ENCODE measurements at places on chromosomes 1 and 21.

GRCh38 chr1:231972111-231972445, 345.5 kb downstream of the DISC1 start:
- DNase-seq: no peak

DNA sequence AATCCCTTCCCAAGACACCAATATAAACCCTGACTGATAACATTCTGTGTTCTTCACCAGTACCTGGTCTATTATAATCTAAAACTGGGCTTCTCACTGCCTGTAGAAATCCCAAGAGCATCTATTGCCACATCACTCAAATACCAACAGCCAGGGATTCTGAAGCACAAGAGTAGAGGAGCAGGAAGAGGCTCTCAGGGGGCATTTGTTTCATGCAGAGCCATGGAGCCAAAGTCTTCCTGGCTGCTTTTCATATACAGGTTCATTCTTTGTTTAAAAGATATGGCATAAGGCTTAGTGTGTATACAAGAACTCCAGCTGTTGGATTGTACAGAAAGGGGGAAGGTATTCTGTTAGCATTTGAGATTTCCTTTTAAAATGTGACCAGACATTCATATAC, 38.2 kb upstream of the USH2A start:
- DNase-seq: no peak

DNA sequence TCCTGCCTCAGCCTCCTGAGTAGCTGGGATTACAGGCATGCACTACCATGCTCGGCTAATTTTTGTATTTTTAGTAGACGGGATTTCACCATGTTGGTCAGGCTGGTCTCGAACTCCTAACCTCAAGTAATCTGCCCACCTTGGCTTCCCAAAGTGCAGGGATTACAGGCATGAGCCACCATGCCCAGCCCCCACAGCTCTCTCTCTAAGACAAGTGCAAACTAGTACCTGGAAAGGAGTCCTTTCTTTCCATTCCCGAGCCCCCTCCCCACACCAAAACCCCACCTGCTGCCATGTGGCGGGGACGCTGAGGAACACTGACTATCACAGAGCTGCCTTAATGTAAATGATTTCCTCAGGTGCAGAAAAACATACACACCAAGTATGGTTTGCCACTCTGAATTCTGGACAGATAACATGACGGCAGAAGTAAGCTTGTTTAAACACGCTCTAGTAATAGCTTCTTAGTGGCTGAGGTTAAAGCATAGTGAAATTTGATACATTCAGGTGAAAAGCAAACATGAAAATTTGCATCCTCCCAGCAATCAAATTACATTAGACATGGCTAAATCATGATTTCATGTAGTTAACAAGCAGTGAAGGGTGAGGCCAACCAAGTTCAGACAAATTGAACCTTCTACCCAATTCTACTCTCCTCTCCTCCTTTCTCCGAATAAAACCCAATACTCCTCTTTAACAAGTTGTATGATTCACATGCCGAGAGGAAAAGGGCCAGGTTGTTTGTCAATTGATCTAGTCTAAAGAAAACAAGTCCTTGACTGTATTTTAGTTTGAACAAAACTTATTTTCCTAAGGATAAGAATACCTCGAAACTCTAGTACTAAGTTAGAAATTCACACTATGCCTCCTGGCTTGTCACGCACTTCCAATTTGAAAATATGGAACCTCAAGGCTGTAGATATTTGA, 19.8 kb downstream of the ERRFI1 start:
- DNase-seq: no peak

DNA sequence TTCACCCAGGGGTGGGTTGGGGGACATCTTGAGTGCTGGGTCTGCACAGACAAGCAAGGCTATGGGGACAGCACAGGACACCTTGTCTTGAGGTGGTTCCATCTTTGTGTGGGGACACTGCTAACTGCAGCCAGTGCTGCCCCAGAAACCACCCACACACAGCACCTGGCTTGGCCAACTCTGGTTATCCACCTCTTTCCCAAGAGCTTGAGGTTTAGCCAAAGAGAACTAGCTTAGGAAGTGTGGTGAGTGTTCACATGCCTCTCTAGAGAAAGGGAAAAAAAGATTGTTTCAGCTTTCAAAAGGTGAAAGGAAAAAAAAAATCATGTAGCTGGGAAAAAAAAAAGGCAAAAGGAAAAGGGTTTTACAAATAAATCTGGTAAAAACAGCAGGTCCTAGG, 32.4 kb downstream of the BCAR3 start:
- no peak for DNase-seq

DNA sequence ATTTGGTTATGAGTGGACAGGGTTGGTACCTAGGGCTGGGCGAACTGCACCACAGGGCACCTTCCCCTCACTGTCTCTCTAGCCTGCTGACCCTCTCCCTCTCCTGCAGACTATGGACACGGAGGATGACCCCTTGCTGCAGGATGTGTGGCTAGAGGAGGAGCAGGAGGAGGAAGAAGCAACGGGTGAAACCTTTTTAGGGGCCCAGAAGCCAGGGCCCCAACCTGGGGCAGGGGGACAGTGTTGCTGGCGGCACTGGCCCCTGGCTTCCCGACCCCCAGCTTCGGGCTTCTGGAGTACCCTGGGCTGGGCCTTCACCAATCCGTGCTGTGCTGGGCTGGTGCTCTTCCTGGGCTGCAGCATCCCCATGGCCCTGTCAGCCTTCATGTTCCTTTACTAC, 21.9 kb downstream of the DISP3 start:
- DNase-seq: no peak

GRCh38 chr1:64490213-64490818, 20.4 kb downstream of the CACHD1 start:
- no peak for DNase-seq

- DNase-seq: no peak
These were observed 207.2 kb downstream of the ATG4C start for GRCh38 chr1:62991152-62991551.

DNA sequence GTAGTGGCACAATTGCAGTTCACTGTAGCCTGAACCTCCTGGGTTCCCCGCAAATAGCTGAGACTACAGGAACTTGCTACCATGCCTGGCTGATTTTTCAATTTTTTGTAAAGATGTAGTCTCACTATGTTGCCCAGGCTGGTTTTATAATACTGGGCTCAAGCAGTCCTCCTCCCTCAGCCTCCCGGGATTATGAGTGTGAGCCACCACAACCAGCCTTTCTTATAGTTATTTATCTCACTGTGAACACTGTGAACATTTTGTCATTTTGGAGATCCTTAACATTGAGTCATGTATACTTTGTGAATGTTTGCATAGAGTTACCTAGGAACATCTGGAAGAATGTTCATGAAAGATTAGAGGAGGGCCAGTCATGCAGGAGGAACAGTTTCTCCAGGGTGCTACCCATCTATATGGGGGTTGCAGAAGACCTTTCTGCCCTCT, 127.1 kb upstream of the CACYBP start:
- DNase-seq: no peak

DNA sequence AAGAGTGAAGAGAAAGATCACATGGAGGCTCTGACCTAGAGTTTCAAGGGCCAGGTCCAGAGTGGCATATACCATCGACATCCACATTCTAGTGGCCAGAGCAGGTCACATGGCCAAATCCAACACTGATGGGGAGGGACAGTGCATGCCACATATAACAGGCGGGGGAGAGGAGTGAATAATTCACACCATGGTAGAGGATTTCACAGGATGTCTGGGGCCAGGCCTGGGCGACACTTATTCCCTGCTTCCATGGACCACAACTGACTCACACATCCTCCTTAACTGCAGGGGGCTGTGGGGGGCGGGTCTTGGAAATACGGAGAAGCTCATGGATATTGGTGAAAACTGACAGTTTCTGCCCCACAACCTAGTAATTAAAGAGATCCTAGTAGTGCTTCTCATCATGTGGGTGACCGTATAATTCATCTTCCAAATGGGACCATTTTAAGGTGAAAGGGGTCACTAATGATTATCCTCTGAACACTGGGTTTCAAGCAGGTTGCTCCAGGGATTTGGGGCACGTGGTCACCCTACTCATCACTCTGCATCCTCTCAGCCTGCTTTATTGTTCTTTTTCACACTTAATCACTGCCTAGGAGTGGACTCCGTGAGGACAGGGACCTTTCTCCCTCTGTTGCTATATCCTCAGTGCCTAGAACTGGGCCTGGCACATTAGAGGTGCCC, 44.0 kb downstream of the IGSF21 start:
- DNase-seq: no peak

- no peak for DNase-seq
These were observed 53.6 kb upstream of the SPOCD1 start for GRCh38 chr1:31869449-31869848.

Measured in smooth muscle cell of the brain vasculature (primary cell).